Caudate nucleus (tissue), 63 donors: ENCODE measurements at places on chromosomes 12 and 14.
A peak's percentile ranks its signal among the peaks of the same experiment; 100 is the strongest.

DNA sequence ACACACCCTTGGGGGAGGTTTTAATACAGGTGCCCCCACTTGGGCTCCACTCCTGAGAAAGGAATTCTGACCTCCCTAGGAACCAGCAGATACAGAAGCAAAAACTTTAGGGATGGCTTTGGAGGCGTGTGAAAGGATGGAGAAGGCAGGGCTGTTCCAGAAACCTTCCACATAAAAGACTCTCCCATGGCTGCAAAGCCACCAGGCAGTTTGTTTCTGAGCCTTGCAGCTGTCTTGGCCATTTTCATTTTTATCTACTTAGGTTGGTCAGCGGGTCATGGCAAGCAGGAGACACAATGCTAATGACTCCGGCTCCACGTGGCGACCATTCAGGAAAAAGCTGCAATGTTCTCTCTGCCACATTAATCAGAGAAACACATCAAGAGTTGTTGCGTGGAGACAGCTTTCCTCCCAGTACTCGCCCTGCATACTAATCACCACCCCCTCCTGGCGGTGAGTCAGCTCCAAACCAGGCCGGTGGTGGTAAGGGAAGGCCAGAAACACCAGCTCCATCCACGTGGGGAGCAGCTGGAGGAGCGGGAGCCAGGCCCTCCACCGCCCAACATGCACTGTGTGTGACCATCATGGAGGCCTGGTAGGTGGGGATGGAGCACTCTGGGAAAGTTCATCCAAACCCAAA is 30.9 kb upstream of the IRF2BPL start:
- peak; percentile 65 for DNase-seq

DNA sequence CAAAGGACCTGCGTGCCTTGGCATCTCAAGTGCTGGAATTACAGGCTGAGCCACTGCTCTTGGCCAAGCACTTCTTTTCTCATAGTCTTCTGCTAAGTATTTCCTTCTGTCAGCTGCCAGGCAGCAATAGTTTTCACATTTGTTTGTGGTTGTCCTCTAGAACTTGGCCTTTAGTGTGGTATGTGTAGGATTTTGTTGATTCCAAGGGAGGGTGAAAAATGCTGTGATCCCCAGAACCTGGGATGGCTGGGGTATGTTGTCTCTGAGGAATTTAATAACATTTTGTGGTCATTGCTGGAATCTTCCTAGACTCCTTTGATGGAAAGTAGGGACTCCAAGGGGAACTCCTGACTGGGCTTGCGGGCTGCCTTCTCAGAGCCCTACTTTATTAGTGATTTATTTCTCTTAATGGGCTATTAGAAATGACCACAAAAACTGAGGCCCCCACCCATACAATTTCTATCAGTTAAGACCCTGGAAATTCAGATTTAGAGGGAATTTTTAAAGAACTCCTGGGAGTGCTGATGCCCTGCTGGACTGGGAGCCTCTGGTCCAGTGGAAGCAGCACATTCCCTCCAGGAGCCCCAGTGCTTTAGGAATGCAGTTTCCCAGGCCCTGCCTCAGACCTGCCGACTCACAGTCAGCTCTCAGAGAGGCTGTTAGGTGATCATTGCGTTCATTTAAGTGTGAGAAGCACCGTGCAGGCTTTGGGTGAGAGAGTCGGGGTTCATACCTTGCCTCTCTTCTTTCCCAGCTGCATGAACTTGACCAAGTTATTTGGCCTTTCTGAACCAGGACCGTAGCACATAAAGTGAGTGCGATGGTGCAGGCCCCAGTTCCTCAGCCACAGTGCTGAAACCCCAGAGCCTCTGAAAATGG is 22.7 kb downstream of the TRAF3 start:
- DNase-seq: no peak

- no peak for DNase-seq
Measured at GRCh38 chr12:69059465-69060457, 126.8 kb upstream of the CPM start.

DNA sequence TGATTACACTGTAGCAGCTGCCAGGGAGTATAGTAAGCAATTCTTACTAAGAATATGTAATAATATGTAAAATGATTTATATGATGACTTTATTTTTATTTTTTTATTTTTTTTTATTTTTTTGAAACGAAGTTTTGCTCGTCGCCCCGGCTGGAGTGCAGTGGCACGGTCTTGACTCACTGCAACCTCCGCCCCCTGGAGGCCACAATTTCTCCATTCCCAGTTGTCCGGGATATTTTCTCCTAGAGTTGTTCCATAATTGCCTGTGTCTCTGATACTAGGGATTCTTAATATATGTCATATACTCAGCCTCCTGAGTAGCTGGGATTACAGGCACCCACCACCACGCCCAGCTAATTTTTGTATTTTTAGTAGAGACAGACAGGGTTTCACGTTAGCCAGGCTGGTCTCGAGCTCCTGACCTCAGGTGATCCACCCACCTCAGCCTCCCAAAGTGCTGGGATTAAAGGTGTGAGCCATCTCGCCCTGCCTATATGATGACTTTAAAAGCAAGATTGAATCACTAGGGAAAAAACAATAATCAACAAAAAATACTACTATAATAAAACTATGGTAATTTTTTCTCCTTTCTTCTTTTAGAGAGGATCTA is 12.2 kb upstream of the ITPR2 start:
- DNase-seq: no peak

DNA sequence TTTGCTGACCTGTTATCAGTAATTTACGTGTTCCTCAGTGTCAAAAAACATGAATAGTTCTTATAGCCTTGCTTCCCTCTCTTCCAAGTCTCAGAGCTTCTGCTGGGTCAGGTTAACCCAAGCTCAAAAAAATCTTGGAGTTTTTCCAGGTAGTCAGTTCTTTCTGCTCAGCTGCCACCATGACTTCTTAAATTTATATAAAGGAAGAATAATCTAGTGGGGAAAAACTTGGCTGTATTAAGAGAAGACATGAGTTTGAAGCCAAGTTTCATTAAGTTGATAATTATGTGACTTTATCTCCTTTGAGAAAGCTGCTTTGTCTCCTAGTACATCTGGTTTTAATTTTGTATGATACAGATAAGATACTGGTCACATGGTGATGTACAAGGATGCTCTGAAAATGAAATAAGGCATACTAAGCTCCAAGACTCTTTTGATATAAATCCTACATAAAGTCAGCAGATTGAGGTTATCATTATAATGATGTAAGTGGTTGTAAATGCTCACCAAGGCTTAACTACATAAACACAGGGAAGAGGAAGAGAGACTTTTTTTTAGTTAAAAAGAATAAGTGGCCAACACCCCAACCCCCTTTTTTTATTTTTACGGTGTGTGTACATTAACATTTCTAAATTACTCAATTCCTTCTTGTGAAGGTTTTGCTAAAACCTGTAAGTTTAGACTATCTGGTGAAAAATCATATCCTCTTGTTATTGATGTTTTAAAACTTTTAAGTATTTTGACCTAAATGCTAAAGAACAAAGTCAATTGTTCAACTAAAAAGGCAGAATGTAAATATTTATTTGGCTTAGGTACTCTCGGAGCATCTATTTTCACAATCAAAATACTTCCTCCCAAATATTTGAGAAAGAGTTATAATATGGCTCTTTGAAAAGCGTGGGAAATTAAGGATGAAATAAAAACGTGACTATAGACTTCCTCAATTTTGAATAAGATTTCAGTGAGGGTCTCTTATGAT is 84.1 kb upstream of the SLC38A2 start:
- no peak for DNase-seq

GRCh38 chr12:90024262-90024661 is 315.6 kb upstream of the ATP2B1 start:
- no peak for DNase-seq

GRCh38 chr12:1592444-1593173 is 1.8 kb downstream of the FBXL14 start:
- DNase-seq: peak; percentile 47

- no peak for DNase-seq
Measured at GRCh38 chr12:56040963-56041551, 661 bp upstream of the RPS26 start.

DNA sequence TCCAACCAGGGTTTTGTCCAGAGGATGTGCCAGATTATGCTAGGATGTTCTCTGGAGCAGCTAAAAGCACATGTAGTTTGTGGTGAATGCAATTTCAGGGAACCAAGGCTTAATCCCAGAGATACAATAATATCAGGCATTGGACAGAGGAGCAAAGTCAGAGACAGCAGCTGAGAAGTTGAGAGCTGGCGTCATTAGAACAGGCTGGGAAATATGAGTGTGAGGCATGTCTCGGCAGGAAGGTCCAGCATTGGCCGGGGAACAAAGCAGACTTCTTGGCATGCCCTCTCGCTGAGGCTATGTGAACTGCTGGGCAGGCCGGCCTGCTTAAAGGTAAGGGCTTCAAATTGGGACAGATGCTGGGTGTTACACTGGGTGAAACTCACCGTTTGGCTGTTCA is 125.4 kb downstream of the CAND1 start:
- no peak for DNase-seq

GRCh38 chr14:84750763-84751554 is 779.0 kb upstream of the FLRT2 start:
- no peak for DNase-seq

GRCh38 chr12:1984759-1985158 is 19.5 kb downstream of the DCP1B start:
- DNase-seq: no peak

GRCh38 chr12:51530208-51530607 is 60.8 kb upstream of the SCN8A start:
- no peak for DNase-seq

DNA sequence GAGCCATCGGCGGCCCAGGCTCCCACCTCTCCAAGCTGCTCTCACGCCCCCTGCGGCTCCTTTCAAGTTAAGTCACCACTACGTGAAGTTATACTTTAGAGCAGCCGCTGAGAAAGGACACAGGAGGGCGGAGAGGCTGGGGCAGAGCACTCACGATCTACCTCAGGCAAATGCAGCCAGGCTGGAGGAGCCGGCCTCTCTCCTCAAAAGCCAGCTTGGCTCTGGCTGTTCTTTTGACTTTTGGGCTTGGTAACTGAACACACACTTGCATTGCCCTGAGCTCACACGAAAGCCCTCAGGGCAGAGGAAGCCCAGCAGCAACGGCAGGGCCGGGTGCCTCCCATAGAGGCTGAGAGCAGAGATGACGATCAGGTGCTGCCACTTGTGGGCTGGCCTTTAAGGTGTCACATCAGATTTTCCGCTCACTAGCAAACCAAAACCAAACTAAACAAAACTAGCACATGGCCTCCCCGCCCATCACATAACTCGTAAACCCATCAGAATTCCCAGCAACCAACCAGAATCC is 75.2 kb downstream of the PITPNM2 start:
- no peak for DNase-seq

DNA sequence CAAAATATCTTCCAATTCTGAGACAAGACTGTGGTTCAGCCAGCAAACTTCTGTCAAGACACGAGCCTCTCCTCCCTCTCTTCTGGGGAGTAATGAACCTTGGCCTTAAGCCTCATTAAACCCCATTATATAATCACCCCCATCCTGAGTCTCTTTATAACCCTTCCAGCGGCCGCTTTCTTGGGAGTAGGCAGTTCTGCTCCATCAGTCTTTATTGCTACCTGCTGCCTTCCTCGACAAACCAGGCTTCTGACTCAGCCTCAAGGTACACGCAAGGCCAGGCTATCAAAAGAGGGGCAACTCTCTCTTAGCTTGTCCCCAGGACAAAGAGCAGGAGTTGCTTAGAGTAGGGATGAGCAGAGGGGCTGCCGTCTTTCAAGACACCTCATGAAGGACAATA is 300.8 kb upstream of the NOS1 start:
- DNase-seq: no peak

DNA sequence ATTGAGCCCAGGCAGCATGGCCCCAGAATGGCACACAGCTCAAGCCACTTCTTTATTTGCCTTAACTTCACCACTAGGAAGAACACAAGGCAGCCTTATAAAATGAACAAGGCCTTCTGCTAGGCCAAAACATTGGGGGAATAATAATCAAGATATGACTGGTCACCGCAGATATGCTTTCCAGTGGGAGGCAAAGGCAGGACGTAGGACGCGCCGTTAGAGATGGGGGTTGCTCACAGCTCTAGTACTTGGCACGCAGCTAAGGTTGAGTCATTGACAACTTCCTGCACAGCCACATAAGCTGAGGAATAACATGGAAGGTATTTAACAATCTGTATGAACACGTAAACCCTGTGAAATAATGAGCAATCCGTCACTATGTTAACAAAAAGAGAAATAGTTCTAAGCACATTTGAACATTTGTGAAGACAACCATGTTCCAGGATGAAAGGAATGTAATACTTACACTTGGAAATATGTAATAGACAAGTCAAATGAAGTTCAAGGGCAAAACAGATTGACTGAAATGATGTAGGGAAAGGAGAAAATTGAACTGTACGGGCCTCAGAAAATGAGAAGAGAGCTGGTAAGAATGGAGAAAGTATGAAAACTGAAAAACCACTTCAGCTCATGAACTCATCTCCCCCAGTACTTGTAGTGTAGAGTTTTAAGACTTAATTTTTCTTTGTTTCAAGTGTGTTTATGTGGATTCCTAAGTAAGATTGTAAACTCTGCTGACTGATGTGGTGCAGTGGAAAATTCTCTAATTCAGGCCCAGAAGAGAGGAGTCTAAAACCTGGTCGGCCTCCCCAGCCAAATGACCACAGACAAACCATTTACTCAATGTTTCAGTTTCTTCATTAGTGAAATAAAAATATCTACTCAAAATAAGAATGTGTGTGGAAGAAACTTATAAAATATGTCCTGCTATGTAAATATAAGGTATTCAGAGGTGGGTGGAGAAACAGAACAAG is 59.3 kb upstream of the CCDC91 start:
- DNase-seq: no peak

- no peak for DNase-seq
Measured at GRCh38 chr14:25080682-25081081, 30.7 kb upstream of the STXBP6 start.

DNA sequence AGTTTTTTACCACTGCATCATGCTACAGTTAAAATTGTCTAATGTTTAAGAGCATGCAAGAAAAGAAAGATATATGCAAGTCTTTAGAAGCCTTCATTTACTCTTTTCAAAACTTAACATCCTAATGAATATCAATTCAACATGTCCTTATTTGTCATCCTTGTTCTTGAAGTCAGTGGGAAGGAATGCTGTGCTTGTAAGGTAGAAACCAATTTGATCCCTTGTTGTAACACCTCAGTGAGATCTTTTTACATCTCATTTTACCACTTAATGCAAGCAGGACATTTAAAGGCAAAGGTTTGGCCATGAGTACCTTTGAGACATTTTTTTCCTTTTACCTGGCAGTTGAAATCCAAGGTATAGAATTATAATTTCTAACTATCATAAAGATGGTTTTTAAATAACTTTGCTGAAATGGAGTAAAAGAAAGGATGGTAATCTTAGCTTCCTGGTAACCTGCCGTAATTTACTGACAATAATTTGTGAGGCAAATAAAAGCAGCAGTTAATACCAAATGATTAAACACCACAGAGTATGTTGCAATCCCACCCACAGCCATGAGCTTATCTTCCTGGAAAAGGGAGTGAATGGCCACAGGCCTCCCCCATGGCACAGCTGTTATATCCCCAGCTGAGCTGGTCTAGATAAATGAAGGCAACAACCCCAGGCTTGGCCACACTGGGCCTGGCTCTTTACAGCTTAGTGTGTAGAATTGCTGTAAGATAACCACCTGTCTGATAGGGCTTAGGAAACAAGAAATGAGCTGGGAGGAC is 33.2 kb upstream of the STRN3 start:
- DNase-seq: no peak
